ENCODE measurements at places on chromosomes 16 and 17.

DNA sequence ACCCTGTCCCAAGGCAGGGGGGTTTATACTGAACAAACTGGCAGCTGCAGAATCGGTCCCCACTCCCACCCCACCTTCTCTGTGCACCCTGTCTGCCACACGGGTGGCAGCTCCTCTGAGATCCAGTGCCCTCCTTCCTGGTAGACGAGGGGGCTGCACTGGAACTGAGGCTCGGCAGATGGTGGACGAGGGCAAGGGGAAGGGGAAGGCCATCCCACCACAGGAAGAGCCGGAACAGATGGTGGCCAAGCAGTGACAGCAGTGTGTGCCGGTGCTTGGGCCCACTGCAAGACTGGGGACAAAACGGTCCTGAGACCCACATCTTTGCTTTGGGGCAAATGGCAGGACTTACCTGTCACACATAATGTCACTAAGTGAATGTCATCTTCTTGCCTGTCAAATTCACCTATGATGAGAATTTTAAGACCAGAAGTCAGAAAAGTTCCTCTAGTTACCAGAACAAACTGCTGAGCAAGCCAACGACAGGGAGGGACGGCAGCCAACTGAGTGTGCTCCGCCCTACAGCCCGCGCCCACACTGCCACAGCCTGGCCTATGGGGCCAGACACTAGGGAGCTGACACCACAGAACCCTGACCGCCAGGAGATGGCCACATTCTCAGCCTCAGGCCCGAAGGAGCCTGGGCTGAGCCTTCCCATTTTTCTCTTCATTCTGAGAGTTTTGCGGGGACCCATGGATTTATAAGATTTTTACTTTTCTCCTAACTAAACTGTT, 14.4 kb downstream of the NTAN1 start:
- peak; percentile 35 for DNase-seq

GRCh38 chr17:16470265-16470664, 21.7 kb downstream of the LRRC75A start:
- no peak for DNase-seq

DNA sequence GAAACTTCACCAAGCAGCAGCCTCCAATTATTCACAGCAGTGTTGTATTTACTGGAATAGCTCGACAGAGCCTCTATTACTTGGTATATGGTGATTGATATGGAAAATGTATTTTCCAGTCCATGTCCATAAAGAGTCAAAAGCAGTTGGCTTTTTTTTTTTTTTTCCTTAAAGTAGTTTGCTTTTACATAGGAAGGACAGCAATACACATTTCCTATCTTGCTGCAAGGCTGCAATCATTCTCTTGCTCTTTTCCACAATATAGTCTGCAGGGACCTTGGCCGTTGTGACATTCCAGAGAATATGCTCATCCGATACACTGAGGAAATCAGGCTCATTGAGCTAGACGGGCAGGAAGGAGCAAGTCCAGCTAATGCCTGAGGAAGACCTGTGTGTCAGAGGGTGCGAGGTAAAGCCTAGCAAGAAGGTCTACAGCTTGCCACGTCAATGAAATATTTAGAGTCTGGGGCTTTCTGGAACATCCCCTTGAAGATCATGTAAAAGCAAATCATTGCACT, 131.1 kb downstream of the ENGASE start:
- no peak for DNase-seq

- no peak for DNase-seq
Observed at GRCh38 chr16:57500578-57501111, 14.4 kb upstream of the DOK4 start.

DNA sequence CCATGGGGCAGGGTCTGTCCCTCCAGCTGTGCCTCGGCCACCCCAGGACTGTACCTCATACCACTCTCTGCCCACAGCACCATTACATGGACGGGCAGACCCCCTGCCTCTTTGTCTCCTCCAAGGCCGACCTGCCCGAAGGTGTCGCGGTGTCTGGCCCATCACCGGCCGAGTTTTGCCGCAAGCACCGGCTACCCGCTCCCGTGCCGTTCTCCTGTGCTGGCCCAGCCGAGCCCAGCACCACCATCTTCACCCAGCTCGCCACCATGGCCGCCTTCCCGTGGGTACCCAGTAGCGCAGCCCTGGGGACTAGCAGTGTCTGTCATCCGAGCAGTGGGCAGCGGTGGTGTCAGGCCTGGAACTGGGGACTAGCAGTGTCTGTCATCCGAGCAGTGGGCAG, 2.6 kb upstream of the RHBDL1 start:
- DNase-seq: no peak

DNA sequence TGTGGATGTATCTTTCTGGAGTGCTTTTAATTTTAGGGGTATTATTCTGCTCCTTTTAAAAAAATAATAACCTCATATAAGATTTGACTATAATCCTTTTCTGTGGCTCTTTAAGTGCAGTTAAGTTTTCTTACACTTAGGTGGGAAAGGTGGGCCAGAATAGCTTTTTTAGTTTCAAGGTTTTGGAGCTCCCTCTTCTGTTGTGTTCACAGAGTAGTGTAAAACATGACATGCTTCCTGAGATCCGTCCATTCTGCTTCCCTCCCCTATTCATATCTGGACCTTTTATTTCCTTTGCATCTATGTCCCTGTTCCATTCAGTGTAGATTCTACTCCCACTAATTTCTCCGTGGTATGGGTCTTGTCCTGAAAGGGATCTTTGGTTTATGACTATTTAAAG, 12.8 kb downstream of the LRRC36 start:
- DNase-seq: peak; percentile 8

- no peak for DNase-seq
Observed at GRCh38 chr17:17848311-17849082, 11.7 kb upstream of the SREBF1 start.

DNA sequence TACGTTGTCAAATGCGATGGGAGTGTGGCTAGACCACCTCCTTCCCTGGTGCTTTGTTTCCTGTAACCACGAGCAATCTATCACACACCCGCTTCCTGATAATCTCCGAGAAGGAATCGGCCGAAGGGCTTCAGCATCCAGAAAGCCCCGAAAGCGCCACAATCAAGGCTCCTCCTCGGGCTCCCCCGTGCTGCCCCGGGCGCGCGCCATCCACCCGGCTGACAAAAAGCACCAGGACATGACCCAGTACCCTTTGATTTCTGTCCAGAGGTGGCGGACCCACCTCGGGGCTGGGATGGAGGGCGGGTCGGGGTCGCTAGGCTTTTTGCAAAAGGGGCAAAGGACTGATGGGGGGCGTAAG, 743 bp upstream of the ARMC7 start:
- DNase-seq: no peak

- no peak for DNase-seq
Observed at GRCh38 chr17:45310380-45311324, 6.2 kb downstream of the MAP3K14 start.

GRCh38 chr17:33284022-33284421, 9.1 kb downstream of the ASIC2 start:
- DNase-seq: peak; percentile 68

GRCh38 chr17:58153046-58153445, 4.9 kb downstream of the OR4D1 start:
- DNase-seq: no peak

DNA sequence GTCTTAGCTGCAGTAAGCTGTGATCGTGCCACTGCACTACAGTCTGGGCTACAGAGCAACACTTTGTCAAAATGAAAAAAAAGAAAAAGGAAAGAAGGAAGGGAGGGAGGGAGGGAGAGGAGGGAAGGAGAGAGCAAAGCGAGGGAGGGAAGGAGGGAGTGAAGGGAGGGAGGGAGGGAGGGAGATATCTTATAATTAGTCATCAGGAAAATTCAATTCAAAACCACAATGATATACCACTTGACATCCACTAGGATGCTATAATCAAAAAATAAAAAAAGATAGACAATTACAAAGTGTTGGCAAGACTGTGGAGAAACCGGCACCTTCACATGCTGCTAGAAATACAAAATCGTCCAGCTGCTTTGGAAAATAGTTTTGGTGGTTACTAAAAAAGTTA, 93.8 kb downstream of the CDC27 start:
- DNase-seq: no peak

DNA sequence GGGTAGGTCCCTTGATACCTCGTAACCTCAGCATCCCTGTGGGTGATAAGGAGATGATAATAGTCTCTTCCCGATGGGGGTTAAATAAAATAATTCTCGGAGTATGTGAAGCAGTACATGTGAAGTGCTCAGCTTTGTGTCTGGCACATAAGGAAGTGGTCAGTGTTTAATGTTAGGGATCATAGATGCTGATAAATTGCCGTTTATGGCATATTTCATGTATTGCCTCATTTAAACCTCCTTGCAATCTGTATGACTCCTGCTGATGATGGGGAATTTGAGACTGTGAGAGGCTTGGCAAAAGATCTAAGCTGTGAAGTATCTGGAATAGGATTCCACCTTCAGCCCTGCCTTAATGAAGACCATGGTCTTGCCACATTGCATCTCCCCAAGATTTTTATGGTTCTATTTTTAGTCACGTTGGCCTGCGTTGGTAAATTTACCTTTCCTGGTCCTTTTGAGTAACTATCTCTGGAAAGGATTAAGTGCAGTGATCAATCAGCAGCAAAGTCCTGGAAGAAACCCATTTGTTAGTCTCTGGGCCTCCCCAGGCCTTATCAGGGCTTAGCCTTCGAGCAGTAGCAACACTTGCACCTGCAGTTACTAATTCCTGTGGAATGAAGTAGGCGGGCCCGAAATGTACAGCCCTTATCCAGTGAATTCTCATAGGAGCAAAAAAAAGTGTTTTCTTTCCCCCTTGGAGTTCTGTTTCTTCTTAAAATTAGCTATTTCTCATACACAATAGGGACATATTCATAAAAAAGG, 144.9 kb downstream of the WWOX start:
- DNase-seq: no peak

DNA sequence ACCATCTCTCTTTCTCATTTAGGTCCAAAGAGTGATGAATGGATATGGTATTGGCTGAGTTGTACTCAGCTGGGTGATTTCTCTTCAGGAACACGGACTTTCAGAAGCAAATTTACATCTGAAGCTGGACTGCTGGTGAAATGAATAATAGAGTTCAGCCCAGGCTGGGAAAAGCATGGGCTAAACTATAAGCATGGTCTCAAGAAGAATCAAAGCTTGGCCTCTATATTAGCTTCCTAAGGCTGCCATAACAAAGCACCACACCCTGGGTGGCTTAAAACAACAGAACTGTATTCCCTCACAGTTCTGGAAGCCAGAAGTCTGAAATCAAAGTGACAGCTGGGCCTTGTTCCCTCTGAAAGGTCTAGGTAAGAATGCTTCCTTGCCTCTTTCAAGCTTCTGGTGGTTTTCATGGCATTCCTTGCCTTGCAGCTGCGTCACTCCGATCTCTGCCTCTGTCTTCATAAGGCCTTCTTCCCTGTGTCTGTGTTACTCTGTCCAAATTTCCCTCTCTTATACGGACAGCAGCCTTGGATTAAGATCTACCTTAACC, 89.8 kb upstream of the CES5A start:
- no peak for DNase-seq

DNA sequence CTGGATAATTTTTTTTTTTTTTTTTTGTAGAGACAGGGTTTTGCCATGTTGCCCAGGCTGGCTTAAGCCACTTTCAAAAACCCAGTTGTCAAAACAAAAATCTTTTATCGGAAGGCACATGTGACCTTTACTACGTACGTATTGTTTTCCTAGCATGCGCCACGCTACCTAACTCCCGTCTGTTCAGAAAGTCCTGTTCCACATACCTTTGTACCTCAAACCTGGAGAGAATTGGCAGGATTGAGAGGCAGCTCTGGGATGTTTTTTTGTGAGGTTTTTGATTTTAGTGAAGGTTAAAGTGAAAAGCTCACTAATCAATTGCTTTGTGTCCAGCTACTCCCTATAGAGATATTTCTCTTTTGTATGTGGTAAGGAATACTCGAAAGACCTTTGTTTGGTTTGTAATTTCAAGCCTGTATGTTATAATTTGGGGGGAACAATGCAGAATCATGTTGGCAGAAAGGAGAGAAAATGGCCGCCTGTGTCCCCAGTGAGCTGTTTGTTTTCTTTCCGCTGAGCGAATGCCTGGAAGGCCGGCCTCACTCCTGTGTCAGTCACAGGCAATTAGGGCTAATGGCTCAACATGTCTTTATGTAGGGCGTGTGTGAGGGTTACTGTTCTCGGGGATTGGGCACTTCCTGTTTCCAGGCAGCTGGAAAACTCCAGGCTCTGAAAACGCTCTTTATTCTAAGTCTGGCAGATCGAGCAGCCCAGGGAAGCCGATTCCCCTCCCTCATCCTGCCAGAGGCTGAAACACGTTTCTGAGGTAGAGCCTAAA, 60.8 kb upstream of the CLEC18A start:
- peak; percentile 52 for DNase-seq

DNA sequence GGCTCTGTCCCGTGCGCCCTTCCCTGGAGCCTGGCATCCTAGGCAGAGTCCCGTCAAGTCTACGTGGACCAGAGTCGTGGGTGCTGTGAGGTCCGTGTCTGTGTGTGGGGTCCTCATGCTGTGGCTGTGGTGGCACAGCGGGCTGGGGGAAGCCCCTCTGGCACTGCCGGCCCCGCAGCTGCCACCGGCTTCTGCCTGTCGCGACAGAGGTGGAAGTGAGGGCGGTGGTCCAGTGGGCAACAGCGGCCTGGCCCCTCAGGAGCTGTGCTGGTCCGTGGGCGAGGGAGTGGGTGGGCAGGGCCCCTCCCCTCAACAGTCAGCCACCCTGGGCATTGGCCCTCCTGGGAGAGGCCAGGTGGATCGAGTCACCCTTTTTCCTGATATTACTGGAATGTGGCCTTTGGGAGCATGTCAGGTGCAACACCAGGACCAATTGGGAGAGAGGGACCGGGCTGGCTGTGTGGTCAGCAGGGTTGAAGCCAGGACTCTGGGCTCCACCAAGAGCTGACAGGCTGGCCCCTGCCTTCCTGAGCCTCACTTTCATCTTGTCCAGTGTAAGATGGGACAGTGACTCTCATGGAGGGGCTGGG, 11.9 kb downstream of the BAIAP2 start:
- DNase-seq: no peak

- no peak for DNase-seq
Observed at GRCh38 chr16:88298833-88299745, 83.7 kb upstream of the ZNF469 start.

GRCh38 chr17:42018339-42018738, 1.1 kb upstream of the DNAJC7 start:
- no peak for DNase-seq

DNA sequence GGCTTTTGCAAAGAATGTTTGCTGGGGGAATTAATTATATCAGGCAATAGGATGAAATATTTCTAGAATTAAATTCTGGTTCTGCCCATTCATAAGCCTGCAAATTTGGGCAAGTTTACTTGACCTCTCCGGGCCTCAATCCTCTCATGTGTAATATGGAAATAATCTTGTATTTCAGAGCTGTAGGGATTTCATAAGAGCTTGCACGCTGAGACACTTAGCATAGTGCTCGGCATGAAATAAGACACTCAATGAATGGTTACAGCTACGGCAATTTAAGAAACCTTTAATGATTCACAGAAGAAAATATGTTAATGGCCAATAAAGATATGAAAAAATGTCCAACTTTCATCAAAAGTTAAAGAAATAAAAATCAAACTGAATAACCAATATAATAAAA, 40.6 kb upstream of the PITPNM3 start:
- no peak for DNase-seq

DNA sequence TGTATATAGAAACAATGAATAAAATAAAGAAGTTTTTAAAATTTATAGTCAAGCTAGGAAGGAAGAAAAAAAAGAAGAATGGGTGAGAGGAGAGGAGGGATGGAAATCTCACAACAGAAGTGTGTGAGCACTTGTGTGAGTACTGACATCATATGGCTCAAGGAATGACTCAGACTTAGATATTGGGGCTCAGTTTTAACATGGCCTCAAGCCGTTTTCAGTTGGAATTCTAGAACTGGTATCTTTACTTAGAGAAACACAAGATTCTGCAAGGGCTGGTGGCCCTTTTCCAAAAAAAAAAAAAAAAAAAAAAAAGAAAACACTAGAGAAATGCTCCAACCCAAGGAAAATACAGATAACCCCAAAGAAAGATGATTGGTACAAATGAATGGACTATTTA, 55.1 kb downstream of the STXBP4 start:
- no peak for DNase-seq

GRCh38 chr16:67548265-67549126, 13.8 kb upstream of the CTCF start:
- DNase-seq: no peak
